Stimulated activated CD8-positive, alpha-beta memory T cell treated with anti-CD3 and anti-CD28 coated beads, Interleukin-4, amount 100 ng/mL, for 1 hour (primary cell): ENCODE measurements at places on chromosomes 12 and 14.

DNA sequence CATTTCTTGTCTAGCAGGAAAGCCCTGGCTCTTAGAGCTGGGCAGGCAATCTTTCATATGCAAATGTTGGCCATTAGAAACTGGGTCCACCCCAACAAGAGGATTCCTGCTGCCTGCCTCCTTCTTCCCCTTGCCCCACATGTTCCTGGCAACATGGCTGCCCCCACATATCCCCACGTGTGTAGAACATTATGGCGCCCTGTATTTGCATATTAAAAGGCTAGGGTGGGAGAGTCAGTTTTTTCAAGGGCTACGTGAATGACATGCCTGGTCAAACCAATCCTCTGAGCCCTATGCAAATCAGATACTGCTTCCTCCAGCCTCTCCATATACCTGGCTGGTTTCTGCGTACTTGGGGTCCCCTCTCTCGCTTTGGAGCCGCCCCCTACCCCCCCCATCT, 514.0 kb downstream of the FUT8 start:
- no peak for DNase-seq

DNA sequence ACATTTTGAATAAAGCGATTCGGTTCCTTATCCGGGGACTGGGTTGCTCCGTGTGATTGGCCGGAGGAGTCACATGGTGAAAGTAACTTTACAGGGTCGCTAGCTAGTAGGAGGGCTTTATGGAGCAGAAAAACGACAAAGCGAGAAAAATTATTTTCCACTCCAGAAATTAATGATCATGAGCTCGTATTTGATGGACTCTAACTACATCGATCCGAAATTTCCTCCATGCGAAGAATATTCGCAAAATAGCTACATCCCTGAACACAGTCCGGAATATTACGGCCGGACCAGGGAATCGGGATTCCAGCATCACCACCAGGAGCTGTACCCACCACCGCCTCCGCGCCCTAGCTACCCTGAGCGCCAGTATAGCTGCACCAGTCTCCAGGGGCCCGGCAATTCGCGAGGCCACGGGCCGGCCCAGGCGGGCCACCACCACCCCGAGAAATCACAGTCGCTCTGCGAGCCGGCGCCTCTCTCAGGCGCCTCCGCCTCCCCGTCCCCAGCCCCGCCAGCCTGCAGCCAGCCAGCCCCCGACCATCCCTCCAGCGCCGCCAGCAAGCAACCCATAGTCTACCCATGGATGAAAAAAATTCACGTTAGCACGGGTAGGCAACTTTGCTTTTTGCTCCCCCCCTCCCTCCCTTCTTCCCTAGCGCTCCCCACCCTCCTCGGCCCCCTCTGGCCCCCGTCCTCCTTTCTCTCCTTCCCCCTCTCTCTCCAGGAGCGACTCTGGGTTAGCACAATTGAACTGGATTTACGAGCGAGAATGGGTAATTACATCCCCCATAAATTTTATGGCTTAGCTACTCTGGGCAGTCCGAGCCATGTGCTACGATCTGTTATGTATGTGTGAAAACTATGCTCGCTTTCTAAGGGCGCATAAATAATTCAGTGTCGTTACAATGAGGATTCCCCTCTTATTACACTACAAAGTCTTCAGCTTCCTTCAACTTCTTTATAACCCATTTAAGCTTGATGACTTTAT, at the start of gene HOXC4:
Gene HOXC4 (plus strand): TSS at position 85 of the 991 bp plus-strand sequence. CDS start 88 bp downstream, at position 173.
- DNase-seq = no peak

- DNase-seq = no peak
Measured at GRCh38 chr12:98224584-98225221, 290.7 kb upstream of the TMPO start.

- no peak for DNase-seq
Measured at GRCh38 chr12:78392918-78393317, 471.7 kb upstream of the SYT1 start.
